ENCODE measurements at places on chromosomes 4 and X.

DNA sequence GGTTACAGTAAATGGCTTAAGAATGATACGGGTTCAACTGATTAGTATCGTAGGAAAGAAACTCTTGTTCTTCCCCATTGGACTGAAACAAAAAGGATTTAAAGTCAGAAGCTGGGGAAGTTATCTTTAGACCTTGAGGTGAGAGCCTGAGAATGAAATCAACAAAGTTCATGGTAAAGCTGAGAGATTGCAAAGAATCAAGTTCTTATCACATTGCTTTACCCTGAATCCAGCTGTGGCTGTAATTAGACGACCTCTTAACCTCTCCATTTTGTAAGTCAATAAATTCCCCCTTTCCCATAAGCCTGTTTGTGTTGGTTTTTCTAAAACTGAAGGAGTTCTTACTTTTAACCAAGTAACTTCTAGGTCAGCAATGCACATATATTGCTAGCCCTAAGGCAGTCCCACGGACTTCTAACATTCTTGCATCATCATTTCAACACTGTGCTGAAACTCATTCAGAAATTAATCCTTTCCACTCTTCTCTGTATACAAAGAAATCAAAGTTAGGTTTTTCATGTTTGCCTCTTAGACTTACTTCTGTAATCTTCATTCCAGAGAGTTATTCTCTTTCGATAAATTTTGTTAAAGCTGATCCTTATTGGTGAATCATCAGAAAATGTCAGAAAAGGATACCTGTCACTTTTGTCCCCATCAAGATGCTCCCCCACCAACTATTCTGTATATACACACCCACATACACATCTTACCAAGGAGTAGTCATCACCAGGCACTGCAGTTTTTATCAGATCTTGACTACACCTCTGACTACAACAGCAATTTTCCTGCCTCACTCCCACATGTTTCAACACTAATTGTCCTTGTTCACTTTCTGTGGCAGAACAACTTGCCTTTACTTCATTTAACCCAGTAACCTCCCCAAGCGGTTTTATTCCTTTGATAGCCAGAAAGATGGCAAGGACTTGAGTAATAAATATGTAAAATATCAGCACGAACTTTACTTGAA, 77.9 kb upstream of the STK26 start:
- DNase-seq = no peak

GRCh38 chr4:54165011-54165410, 64.1 kb upstream of the PDGFRA start:
- DNase-seq = no peak

DNA sequence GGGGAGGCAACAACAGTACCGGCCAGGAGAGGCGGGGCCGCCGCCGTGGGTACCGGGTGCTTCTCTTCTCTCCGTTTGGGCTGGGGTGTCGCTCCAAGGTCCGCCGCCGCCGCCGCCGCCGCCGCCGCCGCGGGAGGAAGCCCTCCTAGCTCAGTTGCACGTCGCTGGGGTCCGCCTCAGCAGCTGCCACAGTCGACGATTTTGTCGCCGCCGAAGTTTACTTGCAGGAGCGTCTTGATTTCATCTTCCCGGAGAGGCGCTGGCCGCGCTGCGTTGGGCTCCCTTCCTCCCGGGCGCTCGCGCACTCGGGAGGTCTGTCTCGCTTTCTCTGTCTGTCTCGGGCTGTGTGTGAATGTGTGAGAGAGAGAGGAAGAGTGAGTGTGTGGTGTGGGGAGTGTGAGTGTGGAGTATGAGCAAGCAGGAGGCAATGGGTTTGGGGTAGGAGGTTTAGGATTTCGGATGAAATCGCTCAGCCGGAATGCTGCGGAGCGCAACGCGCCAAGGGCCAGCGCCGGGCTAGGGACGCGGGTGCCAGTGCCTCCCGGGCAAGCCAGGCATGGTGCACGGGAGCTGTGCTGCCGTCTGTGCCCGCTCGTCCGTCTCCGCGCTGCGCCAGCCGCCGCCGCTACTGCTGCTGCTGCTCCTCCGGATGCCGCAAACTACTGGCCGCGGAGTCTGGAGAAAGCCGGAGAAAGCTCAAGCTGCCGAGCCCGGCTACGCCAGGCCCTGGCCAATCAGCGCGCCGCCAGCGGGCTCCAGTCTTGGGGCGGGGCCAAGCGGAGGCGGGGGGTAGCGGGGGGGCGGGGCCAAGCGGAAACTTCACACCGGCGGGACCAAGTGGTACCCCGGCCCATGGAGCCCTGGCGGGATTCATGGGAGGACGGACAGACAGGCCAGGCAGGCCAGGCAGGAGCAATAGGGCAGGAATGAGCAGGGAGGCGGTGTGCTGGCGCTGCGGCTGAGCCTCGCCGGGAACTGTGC, at the start of gene PCDH19:
PCDH19 (minus strand) TSS at position 664 of the 981 bp plus-strand sequence. CDS start 1,676 bp downstream, outside the sequence.
- no peak for DNase-seq

- no peak for DNase-seq
Observed at GRCh38 chr4:186789651-186790050, 66.0 kb upstream of the FAT1 start.

DNA sequence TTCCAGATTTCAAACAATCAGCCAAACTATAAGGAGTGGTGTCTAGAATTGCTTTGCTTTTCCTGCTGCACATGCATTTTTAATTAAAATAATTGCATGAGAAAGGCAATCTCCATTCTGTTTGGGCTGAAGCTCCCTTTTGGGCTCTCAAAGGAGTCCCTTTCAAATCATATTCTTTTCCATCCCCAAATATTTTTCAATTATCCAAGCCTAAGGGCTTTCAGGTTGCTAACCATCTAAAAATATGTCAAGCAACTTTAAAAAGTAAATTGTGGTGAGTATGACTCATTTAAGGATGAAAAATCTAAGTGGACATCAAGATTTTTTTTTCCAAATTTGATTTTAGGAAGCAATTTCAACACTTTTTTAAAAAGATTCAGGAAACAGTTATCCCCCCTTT, 28.4 kb downstream of the PIR start:
- DNase-seq = no peak

- no peak for DNase-seq
Observed at GRCh38 chrX:132810488-132810887, 147.9 kb downstream of the HS6ST2 start.
